ENCODE measurements at places on chromosomes 13 and 19. TPM values are rescaled to one million over a fixed set of nuclear protein-coding genes. Genes with fewer than 3 reads are reported as not detected.

Gene VSTM2B
- total RNA-seq, result not detected

Gene DENND1C
- 0.88 TPM for total RNA-seq

Gene BAX
- total RNA-seq, result 38.9 TPM

Gene UQCRFS1
- total RNA-seq, result 39.1 TPM

Gene ZNF154
- total RNA-seq, result 0.38 TPM

Gene WDR87
- total RNA-seq, result not detected

Gene TMEM145
- total RNA-seq, result not detected

Gene CACNA1A
- total RNA-seq, result not detected

Gene SLC7A1
- 96.1 TPM for total RNA-seq

Gene CEACAM1
- total RNA-seq, result 57.7 TPM

Gene CBY2
- total RNA-seq, result not detected

Gene ZNF665
- total RNA-seq, result 0.34 TPM

Gene ANKLE1
- 0.57 TPM for total RNA-seq

Gene RUBCNL
- total RNA-seq, result 0.85 TPM

Gene HSPB6
- total RNA-seq, result 21.9 TPM

Gene MATK
- total RNA-seq, result 1.1 TPM

Gene ETV2
- total RNA-seq, result not detected

Gene SPRY2
- 24.0 TPM for total RNA-seq

Gene CDC42EP5
- total RNA-seq, result 6.3 TPM

Gene APOE
- 8.9 TPM for total RNA-seq

Gene NOVA2
- 0.40 TPM for total RNA-seq

Gene CYP4F8
- total RNA-seq, result not detected

Gene PCDH17
- total RNA-seq, result 1.5 TPM

Gene CGB5
- not detected for total RNA-seq

Gene KLK8
- total RNA-seq, result 32.8 TPM

Gene FARP1
- 1.5 TPM for total RNA-seq

Gene ZSWIM9
- total RNA-seq, result 2.0 TPM

Gene MUC16
- total RNA-seq, result 1.4 TPM

Gene SOX21
- total RNA-seq, result 8.6 TPM

GRCh38 chr13:46383383-46383782 is 3.7 kb downstream of the RUBCNL start:
- no peak for DNase-seq

DNA sequence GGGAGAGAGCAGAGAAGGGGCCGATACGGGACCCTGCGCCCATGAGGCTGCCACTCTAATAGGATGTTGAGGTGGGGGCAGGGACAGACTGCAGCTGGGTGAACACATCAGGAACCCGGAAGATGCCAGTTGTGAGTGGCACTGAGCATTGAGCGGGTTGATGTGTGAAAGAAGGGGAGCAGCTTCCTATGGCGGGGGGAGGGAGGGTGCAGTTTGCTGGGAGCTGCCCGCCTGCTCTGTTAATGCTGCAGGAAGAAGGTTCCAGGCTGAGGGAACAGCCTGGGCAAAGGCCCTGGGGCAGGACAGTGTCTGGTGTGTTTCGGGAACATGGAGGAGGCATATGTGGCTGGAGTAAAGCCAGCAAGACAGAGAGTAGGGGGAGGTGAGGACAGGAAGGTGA is 29.8 kb downstream of the DNM2 start:
- DNase-seq, result no peak

- no peak for DNase-seq
These were observed 115.8 kb downstream of the DIAPH3 start for GRCh38 chr13:60047918-60048317.

DNA sequence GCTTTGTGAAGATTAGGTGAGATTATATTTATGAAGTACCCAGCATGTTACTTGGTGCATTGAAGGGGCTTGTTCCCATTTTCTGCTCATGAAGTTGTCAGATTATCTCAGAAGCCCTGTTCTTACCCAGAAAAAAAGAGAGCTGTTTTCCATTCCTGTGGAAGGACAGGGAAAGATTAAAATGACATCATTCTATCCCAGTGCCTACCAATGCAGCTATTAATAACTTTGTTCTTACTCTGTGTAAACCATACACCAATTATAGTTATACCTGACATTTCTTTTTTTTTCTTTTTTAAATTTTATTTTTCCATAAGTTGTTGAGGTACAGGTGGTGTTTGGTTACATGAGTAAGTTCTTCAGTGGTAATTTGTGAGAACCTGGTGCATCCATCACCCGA is 18.6 kb downstream of the ZNF507 start:
- DNase-seq, result no peak

DNA sequence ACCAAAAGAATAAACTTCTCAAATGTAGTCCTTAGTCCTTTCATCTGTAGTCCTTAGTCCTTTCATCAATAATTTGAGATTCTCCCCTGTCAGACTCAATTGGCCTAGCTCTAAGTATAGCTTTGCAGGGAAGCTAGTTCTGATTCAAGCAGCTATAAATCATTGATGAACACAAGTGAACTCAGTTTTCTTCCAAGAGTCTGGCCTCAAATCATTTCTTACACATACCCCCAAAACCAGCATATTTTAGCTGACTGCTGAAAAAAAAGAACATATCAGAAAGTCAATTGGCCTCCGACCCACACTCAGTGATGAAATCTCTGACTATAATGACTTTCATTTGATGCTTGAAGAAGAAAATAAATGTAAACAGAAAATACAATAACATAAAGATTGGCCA is 64.9 kb downstream of the TNFSF11 start:
- DNase-seq, result no peak

DNA sequence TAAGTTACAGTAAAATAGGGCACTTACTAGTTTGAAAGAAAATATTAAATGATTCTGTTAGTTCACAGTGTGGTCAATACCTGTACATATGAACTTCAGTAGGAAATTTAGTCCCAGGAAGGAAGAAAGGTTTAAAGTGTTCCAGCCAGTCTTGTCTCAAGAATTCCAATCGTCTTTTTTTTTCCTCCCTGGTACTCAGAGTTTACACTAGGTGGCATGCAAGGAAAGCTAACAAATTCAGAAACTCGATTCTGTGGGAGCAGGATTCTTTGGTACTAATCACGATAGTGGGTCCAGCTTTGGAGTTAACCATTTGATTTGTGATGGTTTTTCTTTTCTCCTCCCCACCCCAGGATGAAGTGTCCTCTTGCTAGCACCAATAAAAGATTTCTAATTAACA is 43.6 kb downstream of the POLR1D start:
- no peak for DNase-seq

DNA sequence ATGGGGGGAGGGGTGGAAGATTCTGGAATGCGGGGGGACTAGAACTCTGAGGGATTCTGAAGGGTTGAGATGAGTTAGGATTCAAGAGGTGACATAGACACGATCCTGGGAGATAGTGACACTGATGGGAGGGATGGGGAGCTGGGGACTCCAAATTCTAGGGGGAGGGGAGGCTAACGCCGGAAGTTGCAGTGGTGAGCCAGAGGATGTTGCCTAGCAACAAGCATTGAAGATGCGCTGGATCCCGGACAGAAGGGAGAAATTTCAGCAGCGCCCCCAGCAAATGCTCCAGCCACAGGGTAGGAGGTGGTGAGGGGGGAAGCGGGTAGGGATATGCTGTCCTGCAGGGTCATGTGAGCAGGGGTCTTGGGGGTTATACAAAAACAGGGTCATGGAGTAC is 6.9 kb upstream of the LTBP4 start:
- no peak for DNase-seq

- DNase-seq, result no peak
These were observed 11.2 kb downstream of the IGFL1 start for GRCh38 chr19:46240693-46241092.

GRCh38 chr19:11685676-11686650 is 52.8 kb downstream of the ZNF823 start:
- DNase-seq, result no peak

DNA sequence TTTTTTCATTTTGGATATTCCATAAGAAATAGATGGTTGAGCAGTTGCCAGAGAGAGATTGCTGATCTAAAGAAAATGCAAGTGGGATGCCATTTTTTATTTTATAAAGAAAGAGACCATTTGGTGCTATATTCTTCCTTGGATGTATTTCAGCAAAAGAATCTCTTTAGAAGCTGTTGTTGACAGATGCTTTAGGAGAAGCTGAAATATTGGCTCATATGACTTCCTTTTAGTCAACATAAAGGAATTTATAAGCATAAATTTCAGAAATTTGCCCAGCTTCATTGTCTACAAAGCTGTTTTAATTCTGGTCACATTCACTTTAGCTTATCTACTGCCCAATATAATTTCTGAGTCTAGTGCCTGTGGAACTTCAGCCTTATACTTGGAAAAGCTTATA is 36.9 kb downstream of the POLR1D start:
- no peak for DNase-seq

GRCh38 chr19:3868770-3869456 is at the start of gene ZFR2:
ZFR2 (minus strand) TSS chr19:3869038; CDS start chr19:3869017, 21 bp downstream.
- no peak for DNase-seq

DNA sequence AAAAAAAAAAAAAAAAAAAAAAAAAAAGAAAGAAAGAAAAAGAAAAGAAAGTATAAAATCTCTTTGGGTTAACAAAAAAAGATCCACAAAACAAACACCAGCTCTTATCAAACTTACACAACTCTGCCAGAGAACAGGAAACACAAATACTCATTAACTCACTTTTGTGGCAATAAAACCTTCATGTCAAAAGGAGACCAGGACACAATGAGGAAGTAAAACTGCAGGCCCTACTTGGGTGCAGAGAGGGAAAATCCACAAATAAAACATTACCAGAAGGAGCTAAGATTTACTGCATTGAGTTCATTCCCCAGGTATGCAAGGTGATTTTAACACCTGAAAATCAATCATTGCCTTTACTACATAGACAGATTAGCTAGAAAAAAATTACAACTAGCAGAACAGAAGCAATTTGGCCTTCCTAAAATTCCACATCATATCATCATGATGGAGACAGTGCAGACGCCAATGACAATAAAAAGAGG is 9.6 kb upstream of the CEACAM5 start:
- no peak for DNase-seq

DNA sequence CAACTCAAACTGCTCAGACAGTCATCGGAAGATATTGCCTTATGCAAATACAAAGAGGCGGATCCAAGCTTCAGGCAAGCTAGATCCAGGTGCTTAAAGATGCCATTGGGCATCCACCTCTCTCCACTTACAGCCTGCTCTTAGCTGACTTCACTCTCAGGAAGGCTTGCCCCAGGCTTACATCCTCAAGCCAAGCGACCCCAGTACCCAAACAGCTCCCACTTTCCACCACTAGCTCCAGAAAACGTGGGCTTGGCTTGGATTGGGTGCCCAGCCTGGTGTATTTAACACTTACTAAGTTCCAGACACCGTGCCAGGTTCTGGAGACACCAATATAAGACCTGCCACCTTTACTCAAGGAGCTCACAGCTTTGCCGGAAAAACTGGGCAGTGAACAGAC is 142.1 kb upstream of the VSTM2B start:
- no peak for DNase-seq

- DNase-seq, result no peak
These were observed 137.6 kb downstream of the GPC6 start for GRCh38 chr13:93364166-93364565.

- DNase-seq, result no peak
These were observed 7.5 kb upstream of the OR10H5 start for GRCh38 chr19:15779756-15780476.

DNA sequence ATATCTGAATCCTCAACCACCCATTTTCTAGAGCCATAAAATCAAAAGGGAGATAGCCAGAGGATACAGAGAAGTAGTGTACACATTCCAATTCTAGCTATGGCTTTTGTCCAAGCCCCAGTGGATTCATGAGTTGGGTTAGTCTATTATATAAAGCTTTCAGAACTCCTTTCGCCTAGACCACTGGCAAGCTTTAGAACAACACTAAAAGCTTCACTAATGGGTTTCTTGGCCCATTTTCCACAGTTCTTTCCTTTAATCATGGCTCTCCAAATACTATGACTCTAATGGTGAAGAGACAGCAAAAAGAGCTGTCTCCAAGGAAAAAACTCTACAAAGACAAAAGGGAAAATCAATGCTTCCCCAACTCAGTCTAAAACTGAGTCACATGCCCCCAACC is 48.2 kb upstream of the SLITRK5 start:
- DNase-seq, result no peak

DNA sequence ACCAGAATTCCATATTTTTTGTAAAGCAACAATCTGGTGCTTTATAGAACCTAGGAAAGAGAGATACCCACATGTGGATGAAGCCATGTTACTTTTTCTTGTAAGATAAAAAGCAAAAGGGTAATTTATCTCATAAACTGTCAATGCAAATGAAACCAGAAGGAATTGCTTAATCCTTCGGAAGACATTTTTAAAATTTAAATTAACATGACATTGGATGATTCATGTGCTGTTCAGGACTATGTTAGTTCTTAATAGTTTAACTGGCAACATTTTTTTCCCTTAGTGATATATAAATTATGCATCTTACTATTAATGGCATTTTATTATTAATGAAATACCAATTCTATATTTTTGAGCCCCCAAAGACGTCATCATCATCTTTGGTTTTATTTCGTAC is 25.8 kb upstream of the IGLON5 start:
- DNase-seq, result no peak

DNA sequence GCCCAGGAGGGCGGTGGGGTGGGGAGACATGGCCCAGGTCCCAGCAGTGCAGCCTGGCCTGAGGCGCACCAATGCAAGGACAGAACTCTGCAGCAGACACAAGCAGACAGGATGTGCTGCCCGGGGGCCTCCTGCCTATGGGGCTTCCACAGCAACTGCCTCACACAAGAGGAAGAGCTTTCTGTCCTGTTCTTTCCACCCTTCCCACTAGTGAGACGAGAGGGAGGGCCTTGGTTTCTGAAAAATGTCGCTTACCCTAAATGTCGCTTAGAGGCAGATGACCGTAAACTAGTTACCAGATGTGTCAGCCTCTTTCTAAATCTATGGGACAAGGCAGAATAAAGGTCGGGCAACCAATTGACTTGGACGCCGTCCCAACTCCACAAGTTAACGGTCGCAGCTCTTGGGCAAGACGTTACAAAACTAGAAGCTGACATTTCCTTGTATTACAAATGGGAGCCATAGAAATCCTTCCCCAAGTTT is at the start of gene LAIR1:
Gene LAIR1 (minus strand): TSS at position 157 of the 483 bp plus-strand sequence. CDS start 127 bp downstream, at position 30.
- DNase-seq, result no peak

- no peak for DNase-seq
These were observed 475.6 kb downstream of the COG6 start for GRCh38 chr13:40130871-40131636.

- no peak for DNase-seq
These were observed 65.1 kb upstream of the ARHGEF7 start for GRCh38 chr13:111049791-111050538.

- no peak for DNase-seq
These were observed 169 bp downstream of the GRAMD1A start for GRCh38 chr19:35000338-35000646.

GRCh38 chr13:114034481-114034891 is 60.6 kb upstream of the C13orf46 start:
- no peak for DNase-seq

GRCh38 chr13:46519182-46519581 is 33.8 kb upstream of the LRCH1 start:
- no peak for DNase-seq
